ENCODE measurements at places on chromosomes 16 and 17. TPM values are rescaled to one million over a fixed set of nuclear protein-coding genes. Genes with fewer than 3 reads are reported as not detected.

GRCh38 chr17:58338841-58339754 lies 10.5 kb upstream of the TSPOAP1 start:
- no peaks in the 10 kb centered on the region for H3K36me3 ChIP-seq
- H3K4me3 ChIP-seq, result peak overlapping the region; percentile 27
- peak; percentile 60 for DNase-seq
- no peaks in the 10 kb centered on the region for H3K4me1 ChIP-seq
- H3K27me3 ChIP-seq, result no peaks in the 10 kb centered on the region
- peak overlapping the region; percentile 87 for H3K27ac ChIP-seq

GRCh38 chr17:45114117-45114932 lies 18.0 kb downstream of the PLCD3 start:
- H3K27ac ChIP-seq, result no peak overlapping the region
- no peak for DNase-seq
- H3K27me3 ChIP-seq, result no peaks in the 10 kb centered on the region
- no peaks in the 10 kb centered on the region for H3K4me1 ChIP-seq

GRCh38 chr16:4510747-4511426 lies 27.7 kb downstream of the CDIP1 start:
- peaks cover 17% of the 10 kb centered on the region for H3K4me1 ChIP-seq
- no peak overlapping the region for H3K27ac ChIP-seq
- no peak for DNase-seq
- H3K36me3 ChIP-seq, result peaks cover 74% of the 10 kb centered on the region

DNA sequence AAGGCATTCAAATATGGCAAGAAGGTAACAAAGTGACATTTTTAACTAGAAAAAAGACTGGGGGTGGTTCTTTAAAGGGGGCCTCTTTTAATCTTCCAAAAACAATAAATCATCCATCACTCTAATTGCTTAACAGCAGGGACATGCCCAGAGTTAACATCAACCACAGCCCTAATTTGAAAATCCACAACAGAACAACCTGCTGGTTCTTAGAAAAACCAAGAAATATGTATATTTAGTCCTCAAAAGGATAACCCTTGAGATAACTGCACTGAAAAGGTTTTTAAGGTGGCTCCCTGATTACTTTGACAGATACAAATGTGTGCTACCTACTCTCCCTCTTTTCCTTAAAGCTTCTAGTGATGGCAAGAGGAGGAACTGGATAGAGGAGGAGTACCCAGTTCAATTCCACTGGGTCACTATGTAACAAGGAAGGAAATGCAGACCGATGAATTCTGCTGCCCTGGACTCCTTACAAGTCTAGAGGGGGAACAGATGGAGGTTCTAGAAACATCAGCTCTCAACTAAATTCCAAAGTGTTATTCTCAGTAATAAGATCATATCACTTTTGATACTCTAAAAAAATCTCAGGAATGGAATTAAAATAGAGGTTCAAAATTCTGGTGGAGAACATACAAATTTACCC lies 54.3 kb downstream of the N4BP1 start:
- no peak for DNase-seq
- no peak overlapping the region for H3K27ac ChIP-seq
- peaks cover 9% of the 10 kb centered on the region for H3K4me1 ChIP-seq
- H3K4me3 ChIP-seq, result no peak overlapping the region

GRCh38 chr17:34413443-34414119 lies 50.5 kb upstream of the CCL1 start:
- no peaks in the 10 kb centered on the region for H3K27me3 ChIP-seq
- H3K36me3 ChIP-seq, result no peaks in the 10 kb centered on the region
- no peaks in the 10 kb centered on the region for H3K4me1 ChIP-seq
- no peak overlapping the region for H3K27ac ChIP-seq
- H3K4me3 ChIP-seq, result no peak overlapping the region

DNA sequence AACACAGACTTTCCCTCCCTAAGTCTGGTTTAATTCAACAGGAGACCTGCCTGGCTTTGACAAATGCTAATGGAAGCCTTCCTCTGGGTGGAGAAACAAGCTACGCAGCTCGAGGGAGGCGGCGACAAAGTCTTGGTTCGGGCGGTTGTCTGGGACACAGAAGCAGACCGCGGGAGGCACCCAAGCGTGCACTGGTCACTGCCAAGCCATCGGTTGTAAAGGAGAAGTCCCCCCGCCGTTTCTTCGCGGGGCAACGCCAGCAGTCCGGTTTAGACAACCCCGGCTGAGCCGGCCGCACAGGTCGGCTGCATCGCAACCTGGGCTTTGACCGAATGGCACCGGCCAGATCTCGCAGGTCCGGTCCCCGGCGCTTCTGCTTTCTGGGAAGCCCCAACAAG lies 586 bp downstream of the GLYR1 start:
- peak; percentile 55 for DNase-seq
- H3K36me3 ChIP-seq, result no peaks in the 10 kb centered on the region
- peak overlapping the region; percentile 98 for H3K27ac ChIP-seq
- no peaks in the 10 kb centered on the region for H3K27me3 ChIP-seq

- H3K27me3 ChIP-seq, result no peaks in the 10 kb centered on the region
- H3K4me1 ChIP-seq, result no peaks in the 10 kb centered on the region
- H3K27ac ChIP-seq, result no peak overlapping the region
- no peak overlapping the region for H3K4me3 ChIP-seq
- no peak for DNase-seq
- H3K36me3 ChIP-seq, result no peaks in the 10 kb centered on the region
These were observed 244.7 kb upstream of the WSB1 start for GRCh38 chr17:27049104-27049784.

GRCh38 chr17:66491665-66492064 lies 189.3 kb downstream of the PRKCA start:
- no peak overlapping the region for H3K27ac ChIP-seq
- no peaks in the 10 kb centered on the region for H3K4me1 ChIP-seq
- no peak overlapping the region for H3K4me3 ChIP-seq
- H3K27me3 ChIP-seq, result no peaks in the 10 kb centered on the region

DNA sequence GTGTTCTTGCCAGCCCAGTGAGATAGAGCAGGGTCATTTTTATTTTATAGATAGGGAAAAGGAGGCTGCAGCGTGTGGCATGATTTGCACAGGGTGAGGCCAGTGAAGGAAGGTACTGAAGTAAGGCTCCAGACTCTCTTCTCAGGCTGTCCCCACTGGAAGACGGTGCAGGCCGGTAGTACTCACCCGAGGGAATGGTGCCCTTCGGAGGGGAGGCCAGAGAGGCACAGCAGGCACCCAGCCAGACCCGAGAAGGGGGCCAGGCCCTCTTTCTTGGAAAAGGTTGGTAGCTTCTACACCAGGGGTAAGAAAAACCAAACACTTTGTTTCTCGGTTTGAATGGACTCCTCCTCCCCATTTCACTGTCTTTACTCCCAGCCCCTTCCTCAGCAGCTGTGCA lies 288 bp downstream of the ANKRD40CL start:
- DNase-seq, result peak; percentile 63
- peaks cover 6% of the 10 kb centered on the region for H3K4me1 ChIP-seq
- H3K27me3 ChIP-seq, result no peaks in the 10 kb centered on the region
- no peaks in the 10 kb centered on the region for H3K36me3 ChIP-seq
- peak overlapping the region; percentile 6 for H3K4me3 ChIP-seq
- peak overlapping the region; percentile 82 for H3K27ac ChIP-seq

DNA sequence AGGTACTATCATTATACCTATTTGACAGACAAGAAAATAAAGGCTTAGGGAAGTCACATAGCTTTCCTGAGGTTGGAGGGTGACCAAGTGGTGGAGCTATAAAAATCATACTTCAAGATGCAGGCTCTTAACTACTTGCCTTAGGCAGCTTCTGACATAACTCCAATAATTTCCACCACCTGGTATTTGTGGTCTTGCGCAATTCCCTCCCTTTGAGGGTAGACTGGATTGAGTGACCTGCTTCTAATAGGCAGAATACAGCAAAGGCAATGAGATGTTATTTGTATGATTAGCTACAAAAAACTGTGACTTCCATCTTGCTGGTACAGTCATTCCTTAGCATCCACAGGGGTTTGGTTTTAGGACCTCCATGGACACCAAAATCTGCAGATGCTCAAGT lies 385.5 kb downstream of the TMEM114 start:
- no peaks in the 10 kb centered on the region for H3K27me3 ChIP-seq
- H3K27ac ChIP-seq, result no peak overlapping the region
- H3K4me3 ChIP-seq, result no peak overlapping the region
- no peak for DNase-seq
- no peaks in the 10 kb centered on the region for H3K4me1 ChIP-seq
- H3K36me3 ChIP-seq, result no peaks in the 10 kb centered on the region

DNA sequence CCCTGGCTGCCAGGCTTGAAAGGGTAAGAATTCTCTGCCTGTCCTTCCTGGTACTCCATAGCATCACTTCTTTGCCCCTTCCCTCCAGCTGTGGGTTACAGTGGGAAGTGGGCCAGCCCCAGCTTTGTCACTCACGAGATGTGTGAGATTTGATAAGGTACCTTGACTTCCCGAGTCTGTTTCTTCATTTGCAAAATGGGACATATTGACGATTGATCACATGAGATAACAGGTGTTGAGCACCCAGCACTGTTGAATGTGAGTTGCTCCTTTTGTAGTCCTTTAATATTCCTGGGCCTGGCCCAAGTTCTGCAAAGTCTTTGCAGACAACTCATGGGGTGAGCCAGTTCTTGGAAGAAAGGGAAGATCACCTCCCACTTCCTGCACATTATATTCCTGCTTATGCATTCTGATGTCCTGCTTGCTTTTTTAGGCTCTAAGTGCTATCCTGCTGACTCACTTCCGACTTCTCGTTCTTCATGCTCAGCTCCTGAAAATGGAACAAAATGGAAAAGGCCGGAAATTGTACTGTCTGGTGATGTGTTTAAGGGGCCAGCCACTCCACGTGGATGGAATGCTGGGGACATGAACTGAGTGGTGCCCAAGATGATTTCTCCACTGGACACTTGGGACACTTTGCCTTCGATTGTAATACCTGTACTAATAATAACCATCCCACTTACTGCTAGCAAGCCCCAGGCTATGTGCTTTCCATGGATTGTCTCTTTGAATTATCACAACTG lies 8.3 kb upstream of the NLK start:
- H3K27ac ChIP-seq, result no peak overlapping the region
- no peak overlapping the region for H3K4me3 ChIP-seq
- DNase-seq, result no peak
- H3K36me3 ChIP-seq, result no peaks in the 10 kb centered on the region
- H3K27me3 ChIP-seq, result no peaks in the 10 kb centered on the region

DNA sequence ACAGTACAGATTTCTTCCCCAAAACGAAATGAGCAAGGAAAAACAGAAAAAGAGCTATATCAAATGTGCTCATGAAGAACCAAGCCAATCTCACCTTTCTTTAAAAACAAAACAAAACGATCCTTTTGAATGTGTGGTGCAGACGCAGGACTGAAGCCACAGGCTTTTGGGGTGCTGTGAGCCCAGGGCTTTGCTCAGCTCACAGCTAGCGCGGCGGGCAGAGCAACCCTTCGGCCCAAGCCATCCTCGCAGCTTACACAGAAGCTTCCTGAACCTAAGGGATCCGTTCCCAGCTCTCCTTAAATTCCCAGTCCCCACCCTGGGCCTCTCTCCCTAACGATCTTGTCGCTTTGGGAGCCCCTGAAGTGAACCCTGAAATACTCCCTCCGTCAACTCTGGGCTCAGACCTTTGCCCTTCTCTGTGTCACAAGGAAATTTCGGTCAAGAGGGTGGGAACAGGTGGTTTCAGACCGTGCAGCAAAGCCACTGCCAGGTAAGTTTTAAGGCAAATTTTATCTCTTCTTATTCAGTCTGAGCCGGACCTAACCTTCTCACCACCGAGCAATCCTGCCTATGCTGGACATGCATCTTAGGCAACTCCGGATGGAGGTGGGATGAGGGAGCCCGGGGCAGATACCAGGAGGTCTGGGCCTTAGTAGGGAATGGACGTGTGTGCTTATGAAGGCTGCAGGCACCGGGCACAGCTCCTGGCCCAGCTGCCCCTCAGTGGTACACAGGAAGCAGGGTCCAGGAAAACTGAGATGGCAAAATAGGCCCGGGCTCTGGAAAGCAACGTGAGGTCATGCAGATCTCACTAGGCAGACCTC lies 52.0 kb downstream of the COTL1 start:
- H3K4me1 ChIP-seq, result no peaks in the 10 kb centered on the region
- H3K4me3 ChIP-seq, result no peak overlapping the region
- no peaks in the 10 kb centered on the region for H3K36me3 ChIP-seq

DNA sequence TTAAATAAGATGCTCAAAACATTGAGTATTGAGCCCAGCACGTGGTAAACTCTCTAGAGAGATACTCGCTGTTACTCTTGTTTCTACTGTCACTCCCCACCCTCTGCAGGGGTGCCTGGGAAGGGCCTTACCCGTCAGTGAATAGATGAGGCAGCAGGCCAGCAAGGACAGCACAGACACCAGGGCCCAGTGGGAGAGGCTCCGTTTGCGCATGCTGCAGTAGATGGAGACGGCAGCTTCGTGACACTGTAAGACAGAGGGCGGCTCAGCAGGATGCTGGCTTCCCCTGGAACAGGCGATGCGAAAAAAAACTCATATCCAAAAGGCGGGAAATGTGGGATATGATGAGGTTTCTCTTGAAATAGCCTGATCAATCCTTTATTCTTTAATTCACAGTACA lies 20.0 kb downstream of the SLC38A8 start:
- H3K27ac ChIP-seq, result no peak overlapping the region
- H3K36me3 ChIP-seq, result no peaks in the 10 kb centered on the region
- H3K4me1 ChIP-seq, result no peaks in the 10 kb centered on the region
- DNase-seq, result no peak
- no peak overlapping the region for H3K4me3 ChIP-seq

Gene TBC1D3L
- total RNA-seq, result 60.9 TPM

Gene PDIA2
- total RNA-seq, result 29.2 TPM

- no peaks in the 10 kb centered on the region for H3K4me1 ChIP-seq
- no peak overlapping the region for H3K27ac ChIP-seq
- no peak for DNase-seq
These were observed 71.6 kb upstream of the NUDT7 start for GRCh38 chr16:77650761-77651160.

DNA sequence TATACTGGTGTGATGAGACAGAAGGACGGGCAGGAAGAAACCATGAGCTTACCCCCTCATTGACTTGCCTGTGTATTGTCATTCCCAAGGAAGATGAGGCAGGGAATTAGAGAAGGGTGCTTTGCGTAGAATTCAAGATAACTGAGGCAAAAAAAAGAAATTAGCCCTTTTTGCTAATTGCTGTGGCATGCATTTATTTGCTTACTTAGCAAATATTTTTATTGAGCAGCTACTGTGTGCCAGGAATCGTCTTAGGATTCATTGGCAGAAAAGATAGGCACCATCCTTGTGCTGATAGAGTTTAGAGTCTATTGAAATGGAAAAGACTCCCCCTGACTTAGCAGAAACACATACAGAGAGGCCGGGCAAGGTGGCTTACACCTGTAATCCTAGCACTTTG lies 541.9 kb downstream of the TMEM114 start:
- no peaks in the 10 kb centered on the region for H3K36me3 ChIP-seq
- H3K27me3 ChIP-seq, result no peaks in the 10 kb centered on the region
- no peak overlapping the region for H3K4me3 ChIP-seq
- H3K27ac ChIP-seq, result no peak overlapping the region
- H3K4me1 ChIP-seq, result no peaks in the 10 kb centered on the region
- DNase-seq, result no peak

Gene HSPB9
- not detected for total RNA-seq

- no peak overlapping the region for H3K27ac ChIP-seq
- H3K4me3 ChIP-seq, result no peak overlapping the region
- no peaks in the 10 kb centered on the region for H3K4me1 ChIP-seq
These were observed 21.7 kb upstream of the NFAT5 start for GRCh38 chr16:69544088-69544487.

- H3K4me3 ChIP-seq, result no peak overlapping the region
- no peaks in the 10 kb centered on the region for H3K27me3 ChIP-seq
- peaks cover 9% of the 10 kb centered on the region for H3K4me1 ChIP-seq
These were observed 25.5 kb downstream of the MYO18A start for GRCh38 chr17:29154516-29155226.

Measured in Peyer's patch (tissue), 4 donors.